ENCODE measurements at places on chromosomes 12 and 14.
A peak's percentile ranks its signal among the peaks of the same experiment; 100 is the strongest.

GRCh38 chr12:57134949-57135348, 6.7 kb downstream of the LRP1 start:
- DNase-seq, result no peak

DNA sequence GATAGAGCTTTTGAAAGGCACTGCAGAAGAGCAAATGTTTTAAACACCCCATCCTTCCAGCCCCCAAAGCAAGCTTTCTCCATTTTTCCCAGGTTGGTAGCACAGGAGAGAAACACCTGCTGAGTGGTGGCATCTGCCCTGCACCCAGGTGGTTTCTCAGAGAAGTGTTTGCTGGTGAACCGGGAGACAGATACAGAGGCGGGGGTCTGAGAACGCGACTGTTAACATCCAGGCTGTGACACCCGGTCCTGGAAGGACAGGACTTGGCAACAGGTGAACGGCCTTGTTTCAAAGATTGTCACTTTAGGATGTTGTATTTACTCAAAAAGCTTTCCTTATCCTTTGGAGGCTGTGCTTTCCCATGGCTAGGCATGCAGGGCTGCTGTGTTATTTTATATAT, 18.5 kb downstream of the MMAB start:
- no peak for DNase-seq

DNA sequence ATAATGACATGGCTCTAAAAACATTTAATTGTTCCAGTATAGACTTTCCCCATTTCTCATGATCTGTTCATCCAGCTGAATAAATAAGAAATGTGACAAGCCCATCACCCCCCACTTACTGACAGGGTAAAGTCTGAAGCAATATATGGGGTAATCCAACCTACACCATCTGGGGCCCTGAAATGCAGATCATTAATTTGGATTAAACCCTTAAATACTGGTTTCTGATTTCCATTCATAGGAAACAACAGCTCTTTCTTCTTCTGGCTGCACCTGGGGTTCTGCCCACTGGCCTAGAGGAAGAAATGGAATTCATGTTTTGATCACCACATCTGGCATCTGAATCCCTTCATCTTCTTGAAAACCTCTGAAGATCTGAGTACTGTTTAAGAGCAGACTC, 39.3 kb upstream of the ACSM4 start:
- DNase-seq, result no peak

- no peak for DNase-seq
Observed at GRCh38 chr12:47570151-47570550, 135.7 kb downstream of the RPAP3 start.

DNA sequence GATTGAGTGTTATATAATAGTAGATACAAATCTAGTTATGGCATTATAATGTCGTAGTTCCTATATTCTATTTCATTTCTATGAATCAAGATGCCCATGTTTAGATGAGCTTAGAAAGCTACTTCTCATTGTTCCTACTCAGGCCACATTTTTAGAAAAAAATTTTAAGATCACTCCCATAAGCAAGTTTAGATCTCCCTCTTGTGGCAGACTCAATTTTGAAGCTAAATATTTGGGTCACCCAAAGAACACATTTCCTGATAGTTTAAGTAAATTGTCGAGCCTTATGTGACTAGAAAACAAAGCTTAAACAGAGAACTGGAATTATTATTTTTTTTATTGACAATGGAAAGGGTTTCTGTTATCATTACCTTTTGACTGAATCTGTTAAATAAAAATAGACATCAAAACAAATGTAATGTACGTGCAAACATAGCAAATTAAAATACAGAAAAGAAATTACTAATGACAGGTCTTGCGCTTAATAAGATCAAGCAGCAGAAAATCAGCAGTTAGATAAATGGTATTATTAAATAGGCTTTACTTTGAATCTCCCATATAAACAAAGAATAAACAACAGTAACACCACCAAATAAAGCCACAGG, 180.2 kb downstream of the ACSS3 start:
- DNase-seq, result no peak

GRCh38 chr12:54571193-54572188, 17.0 kb downstream of the PPP1R1A start:
- DNase-seq, result no peak

- DNase-seq, result peak; percentile 25
Observed at GRCh38 chr12:120971299-120972180, 6.8 kb upstream of the HNF1A start.

DNA sequence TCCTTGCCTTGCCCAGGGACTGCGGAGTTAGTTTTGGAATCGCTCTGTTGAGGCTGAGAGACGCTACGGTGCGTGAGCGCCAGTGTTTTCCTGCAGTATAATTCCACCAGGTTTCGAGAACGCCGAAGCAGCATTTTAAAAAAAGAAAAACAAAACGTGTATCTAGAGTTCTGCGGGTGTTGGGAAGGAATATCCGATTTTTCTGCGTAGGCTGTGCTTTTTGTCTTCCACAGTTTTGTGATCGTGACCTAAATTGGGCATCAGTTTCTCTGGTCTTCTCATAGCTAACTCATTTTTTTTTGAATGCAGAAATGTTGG, 778 bp downstream of the DNM1L start:
- no peak for DNase-seq

- no peak for DNase-seq
Observed at GRCh38 chr12:127970491-127970890, 296.5 kb upstream of the TMEM132C start.

DNA sequence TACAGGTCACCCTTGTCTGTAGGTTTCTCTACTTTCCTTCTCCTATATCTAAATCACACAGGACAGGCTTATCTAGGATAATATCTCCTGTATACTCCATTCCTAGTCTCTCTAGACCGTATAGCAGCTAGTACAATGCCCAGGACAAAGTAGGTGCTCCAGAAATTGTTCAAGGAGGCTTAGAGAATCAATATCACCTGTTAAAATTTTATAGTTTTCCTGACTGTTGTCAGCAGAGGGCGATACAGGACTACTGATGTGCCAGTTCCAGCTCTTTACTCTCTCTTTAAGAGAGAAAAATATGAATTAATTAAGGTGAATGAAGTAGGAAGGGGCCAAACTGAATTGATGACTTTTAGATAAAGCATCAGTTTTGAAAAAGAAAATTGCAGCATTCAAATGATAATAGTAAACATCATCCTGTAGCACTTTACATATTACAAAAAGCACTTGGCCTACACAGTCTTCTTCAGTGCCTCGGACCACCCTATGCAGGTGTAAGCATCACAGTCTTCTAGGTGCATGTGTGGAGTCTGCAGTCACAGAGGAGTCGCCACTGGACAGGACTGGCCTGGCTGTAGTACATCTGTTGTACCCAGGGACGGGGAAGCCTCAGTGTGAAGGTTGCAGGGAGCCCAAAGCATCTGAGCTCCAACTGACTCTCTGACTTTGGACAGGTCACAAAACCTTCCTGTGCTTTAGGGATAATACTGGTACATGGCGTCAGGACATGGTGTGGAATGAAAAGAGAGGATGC, 61.9 kb upstream of the MAX start:
- peak; percentile 31 for DNase-seq

DNA sequence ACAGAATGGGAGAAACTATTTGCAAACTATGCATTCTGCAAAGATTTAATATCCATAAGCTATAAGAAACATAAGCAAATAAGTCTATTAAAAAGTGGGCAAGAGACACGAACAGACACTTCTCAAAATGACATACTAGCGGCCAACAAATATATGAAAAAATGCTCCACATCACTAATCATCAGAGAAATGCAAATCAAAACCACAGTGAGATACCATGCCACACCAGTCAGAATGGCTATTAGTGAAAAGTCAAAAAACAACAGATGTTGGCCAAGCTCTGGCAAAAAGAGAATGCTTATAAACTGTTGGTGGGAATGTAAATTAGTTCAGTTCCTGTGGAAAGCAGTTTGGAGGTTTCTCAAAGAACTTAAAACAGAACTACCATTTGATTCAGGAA, 121.3 kb downstream of the KCNMB4 start:
- no peak for DNase-seq

DNA sequence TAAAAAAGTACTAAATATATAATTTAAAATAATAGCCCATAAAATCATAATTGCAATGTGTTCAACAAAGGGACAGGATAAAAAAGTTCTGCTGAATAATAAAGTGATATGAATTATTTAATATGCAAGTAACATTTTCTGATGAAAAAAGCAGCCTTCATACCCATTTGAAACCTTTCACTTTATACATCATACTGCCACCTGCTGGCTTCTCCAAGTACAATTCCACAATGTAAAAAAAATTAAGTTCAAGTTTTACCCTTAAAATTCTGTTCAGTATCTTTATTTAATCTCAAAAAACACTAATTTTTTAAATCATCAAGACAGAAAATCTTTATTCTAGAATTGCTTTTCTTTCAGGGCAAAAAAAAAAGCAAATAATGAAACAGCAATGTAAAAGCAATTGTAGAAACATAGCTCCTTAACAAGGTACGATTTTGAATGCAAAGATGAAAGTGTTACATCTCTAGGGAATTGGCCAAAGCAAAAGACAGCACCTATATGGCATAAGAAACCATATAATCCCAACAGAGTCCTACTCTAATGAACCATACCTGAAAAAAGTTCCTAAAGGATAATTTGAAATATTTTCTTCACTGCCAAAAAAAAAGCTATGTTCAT, 15.0 kb downstream of the MDM1 start:
- DNase-seq, result peak; percentile 42

- peak; percentile 24 for DNase-seq
Observed at GRCh38 chr12:12099102-12099501, 28.4 kb downstream of the BCL2L14 start.

- peak; percentile 51 for DNase-seq
Observed at GRCh38 chr14:45526715-45527549, 273.9 kb upstream of the MIS18BP1 start.

DNA sequence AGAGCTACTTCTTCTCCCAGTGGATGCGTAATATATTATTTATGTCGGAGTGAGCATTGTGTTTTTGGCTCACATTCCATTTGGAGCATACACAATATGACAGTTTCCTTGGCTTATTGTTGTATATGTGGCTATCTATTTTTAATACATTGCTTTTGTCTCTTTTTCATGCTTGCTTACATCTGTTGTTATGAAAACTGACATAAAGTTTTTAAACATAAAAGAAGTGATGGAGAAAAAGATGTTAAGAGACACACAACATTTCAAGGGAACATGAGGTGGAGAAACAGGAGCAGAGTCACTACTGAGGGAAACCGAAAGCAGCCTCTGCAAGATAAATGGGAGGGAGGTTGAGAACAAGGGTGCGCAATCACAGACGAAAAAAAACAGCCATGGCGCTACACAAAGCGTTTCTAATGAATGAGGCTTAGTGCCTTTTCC, 228.4 kb upstream of the NPAS3 start:
- no peak for DNase-seq

- no peak for DNase-seq
Observed at GRCh38 chr12:89156340-89156739, 196.0 kb downstream of the DUSP6 start.

DNA sequence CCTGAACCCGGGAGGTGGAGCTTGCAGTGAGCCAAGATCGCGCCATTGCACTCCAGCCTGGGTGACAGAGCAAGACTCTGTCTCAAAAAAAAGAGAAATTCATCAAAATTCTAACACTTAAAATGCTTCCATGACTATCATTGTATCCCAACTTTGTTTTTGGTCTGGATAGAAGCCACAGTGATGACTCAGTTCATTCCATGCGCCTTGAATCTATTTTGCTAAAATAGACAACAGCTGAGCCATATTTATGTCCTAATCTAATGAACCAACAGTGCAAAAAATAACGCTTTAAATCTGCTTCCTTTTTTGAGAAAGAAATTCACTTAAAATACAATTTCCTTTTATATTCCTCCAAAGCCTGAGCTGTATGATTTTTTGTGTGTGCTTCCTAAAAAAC, 23.2 kb upstream of the BICD1 start:
- no peak for DNase-seq

DNA sequence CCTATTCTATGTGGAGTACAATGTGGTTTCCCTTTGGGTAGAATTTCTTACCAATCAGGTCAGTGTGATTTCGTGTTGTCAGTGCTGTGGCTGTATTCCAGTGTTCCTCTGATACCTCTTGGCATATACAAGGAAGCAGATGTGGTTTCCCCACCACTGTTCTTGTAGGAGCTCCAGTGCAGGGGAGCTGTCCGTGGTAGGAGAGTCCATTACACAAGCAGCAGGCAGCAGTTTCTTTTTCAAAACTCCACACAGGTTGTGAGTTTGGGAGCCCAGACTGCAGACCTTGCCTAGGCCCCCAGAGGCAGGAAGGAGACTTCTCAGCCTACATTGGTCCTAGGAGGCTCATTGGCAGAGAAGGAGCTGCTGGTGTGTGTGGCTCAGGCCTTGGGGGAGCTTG, 452.8 kb downstream of the AACS start:
- no peak for DNase-seq

DNA sequence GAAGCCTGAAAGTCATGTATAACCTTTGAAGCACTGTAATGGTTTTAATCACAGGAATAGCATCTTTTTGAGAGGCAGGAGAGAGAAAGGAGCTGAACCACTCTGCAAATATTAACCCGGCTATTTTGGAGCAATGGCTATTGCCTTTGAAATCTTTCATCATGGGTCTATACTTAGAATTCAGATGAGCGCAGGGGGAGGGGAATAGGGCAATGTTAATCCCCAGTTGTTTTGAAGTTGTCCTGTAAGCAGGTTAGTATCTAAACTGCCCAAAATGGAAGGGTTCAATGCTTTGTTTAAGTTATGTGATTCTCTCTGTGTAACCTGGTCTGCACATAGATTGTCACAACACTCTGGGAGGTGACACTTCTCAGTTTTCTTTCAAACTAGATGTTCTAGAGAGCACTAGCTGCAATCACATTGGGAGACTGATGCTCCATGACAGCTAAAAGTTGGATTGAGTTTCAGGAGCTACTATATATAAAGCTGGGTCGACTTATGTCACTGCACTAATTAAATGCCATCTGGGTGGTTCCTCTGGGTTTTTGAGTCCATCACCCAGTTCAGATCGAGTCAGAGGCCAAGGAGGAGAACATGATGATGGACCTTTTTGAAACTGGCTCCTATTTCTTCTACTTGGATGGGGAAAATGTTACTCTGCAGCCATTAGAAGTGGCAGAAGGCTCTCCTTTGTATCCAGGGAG, at the start of gene MYF6:
TSS of gene MYF6 (plus strand) at position 509 of the 704 bp plus-strand sequence. CDS start at position 595, 86 bp downstream.
- DNase-seq, result no peak

GRCh38 chr12:123483602-123484248, 25.8 kb downstream of the SNRNP35 start:
- no peak for DNase-seq

- DNase-seq, result peak; percentile 64
Observed at GRCh38 chr14:105419195-105420091, at the start of gene MTA1. MTA1 (plus strand) TSS chr14:105419827; CDS start chr14:105420036, 209 bp downstream.

DNA sequence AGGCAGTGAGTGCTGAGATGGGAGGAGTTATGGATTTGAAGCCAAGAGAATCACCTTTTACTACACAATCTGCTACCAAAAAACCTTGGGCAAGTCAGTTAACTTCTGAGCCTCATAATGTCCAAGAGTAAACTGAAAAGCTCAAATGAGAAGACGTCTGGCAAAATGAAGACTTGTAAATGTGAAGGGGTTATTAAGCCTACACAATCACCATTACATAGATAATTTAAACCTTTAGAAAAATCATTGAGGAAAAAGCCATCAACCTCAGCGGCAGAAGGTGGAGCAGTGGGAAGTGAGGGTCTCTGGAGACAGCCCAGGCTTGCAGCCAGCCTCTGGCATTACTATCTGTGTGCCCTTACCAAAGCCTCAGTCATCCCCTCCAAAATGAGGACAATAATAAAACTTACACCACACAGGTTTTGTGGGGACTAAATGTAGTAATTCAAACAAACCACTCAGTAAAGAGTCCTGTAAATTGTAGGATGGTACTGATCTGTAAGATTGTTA, 50.5 kb upstream of the CCDC175 start:
- DNase-seq, result no peak

GRCh38 chr12:685388-685787, 22.1 kb upstream of the NINJ2 start:
- DNase-seq, result no peak

GRCh38 chr12:29616664-29617406, 119.3 kb upstream of the OVCH1 start:
- no peak for DNase-seq

All from BE2C (cell line).